ENCODE measurements at places on chromosomes 13 and 19.

DNA sequence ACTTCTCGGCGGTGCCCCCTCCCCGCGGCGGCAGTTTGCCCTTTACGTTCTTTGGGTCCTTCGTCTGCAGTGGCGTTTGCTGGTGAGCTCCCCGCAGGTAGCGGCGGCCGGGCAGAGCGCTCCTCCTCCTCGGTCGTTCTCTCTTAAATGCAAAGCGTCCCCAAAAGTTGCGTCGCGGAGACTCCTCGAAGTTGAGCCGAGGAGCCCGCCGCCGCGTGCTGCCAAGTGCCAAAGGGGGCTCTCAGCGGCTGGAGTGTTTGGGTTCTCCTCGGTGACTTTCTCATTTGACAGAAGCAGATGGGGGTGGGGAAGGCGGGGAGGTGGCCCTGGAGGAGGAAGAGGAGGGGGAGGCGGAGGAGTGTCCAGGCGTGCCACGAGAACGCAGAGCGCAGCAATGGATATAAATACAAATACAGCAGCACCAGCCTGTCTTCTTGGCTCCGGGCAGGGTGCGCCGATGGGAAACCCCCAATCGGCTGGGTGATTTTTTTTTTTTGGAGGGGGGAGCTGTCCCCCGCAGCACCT is at the start of gene SOX21:
Gene SOX21 (minus strand): TSS at position 259 of the 525 bp plus-strand sequence. CDS start 496 bp downstream, outside the sequence.
- no peak for DNase-seq

GRCh38 chr13:83987394-83987793 is 105.1 kb upstream of the SLITRK1 start:
- DNase-seq = no peak

DNA sequence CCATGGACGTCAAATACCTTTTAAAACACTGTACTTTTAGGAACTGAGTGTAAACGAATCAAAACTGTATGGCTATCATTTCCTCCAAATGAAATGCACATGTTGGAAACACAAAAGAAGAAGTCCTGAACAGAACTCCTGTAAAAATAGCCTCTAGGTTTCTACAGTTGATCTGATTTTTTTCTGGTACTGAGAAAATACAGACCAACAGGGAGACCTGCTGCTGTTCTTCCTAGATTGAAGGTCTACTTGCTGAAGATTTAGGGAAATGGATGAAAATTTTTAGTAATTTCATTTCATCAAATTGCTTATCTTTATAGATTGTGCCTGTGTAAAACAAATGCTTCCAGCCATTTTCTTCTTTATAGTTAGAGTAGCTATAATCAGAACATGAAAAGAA is 520.4 kb downstream of the SLITRK6 start:
- DNase-seq = no peak

DNA sequence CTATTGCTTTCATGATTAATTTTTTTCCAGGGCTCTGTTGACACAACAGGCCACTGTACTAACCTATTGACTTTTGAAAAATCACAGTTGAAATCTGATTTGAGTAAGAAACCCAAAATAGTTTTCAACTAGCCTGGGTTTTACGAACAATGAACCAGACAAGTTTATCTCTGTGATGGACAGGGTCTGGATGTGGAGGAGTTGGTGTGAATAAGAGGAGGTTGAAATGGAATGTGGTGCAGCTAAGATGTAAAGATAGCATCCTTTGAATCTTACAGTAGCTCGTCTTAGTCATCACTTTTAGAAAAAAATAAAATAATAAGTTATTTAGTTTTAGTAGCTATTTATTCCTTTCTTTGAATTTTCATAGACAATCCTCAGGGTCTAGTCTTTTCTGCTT is 8.3 kb upstream of the OXGR1 start:
- no peak for DNase-seq

GRCh38 chr19:49557641-49558325 is 22.6 kb downstream of the NOSIP start:
- DNase-seq = no peak

- no peak for DNase-seq
Measured at GRCh38 chr13:111179908-111180760, 65.0 kb downstream of the ARHGEF7 start.

- DNase-seq = no peak
Measured at GRCh38 chr13:60020288-60020687, 143.4 kb downstream of the DIAPH3 start.

GRCh38 chr13:52048516-52048915 is 24.0 kb downstream of the UTP14C start:
- no peak for DNase-seq

DNA sequence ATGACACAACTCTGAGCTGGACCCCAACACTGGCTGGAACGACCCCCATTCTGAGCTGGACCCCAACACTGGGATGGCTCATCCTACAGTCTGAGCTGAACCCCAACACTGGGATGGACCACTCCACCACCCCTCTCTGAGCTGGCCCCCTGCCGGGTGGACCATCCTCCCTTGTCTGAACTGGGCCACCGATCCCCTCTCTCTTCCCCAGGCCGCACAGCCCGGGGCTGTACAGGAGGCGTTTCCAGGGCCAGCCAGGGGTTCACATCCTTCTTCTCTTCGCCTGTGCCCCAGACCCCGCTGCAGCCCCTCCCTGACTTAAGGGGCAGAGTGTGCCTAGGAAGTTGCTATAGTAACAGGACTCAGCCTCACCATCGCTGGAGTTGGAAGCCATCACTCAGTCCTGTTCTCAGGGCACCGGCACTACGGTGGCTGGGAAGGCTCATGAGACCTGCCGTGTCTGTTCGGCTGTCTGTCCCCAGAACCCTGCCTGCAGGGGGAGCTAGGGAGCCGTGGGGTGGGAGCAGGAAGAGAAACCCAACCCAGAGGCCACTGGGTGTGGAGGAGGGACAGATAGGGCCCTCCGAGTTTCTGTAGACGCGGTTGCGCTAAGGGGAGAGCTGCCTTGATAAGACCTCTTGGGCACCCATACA is 3.7 kb downstream of the PRKACA start:
- peak; percentile 15 for DNase-seq

GRCh38 chr13:113723410-113724015 is 35.5 kb upstream of the TMEM255B start:
- DNase-seq = no peak

GRCh38 chr13:30240608-30241007 is 66.7 kb downstream of the KATNAL1 start:
- DNase-seq = no peak

GRCh38 chr13:93228643-93228937 is 2.0 kb downstream of the GPC6 start:
- DNase-seq = no peak

GRCh38 chr19:51055866-51056265 is 9.0 kb downstream of the KLK13 start:
- DNase-seq = no peak

- DNase-seq = no peak
Measured at GRCh38 chr13:107534548-107534947, 680.8 kb downstream of the LIG4 start.

DNA sequence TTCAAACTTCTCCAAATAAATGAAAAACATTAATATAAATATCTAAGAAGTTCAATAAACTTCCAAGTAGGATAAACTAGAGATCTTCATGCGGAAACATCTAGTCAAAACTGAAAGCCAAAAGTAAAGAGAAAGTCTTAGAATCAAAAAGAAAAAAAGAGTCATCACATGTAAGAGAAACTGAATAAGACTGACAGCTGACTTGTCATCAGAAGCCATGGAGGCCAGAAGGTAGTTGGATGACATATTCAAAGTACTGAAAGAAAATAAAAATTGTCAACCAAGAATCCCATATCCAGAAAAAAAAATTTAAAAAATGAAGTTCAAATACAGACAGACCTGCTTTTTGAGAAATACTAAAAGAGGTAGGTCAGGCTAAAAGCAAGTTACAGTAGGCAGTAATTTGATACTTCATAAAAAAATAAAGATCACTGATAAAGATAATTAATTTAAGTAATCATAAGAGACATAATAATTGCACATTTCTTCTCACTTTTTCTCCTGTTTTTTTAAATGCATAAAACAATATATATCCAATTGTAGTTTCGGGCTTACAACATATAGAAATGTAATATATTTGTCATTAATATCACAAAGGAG is 327.6 kb upstream of the PCDH9 start:
- no peak for DNase-seq

GRCh38 chr13:21549633-21550032 is 54.3 kb downstream of the MICU2 start:
- no peak for DNase-seq

- DNase-seq = no peak
Measured at GRCh38 chr19:19461671-19462622, 53.4 kb downstream of the TSSK6 start.

Data from activated T-helper 1 cell treated with anti-CD3 and anti-CD28 coated beads, Interleukin-2, amount 50 U/mL, for 16 hours (primary cell).